ENCODE measurements at places on chromosomes 5 and 9.
A peak's percentile ranks its signal among the peaks of the same experiment; 100 is the strongest.

GRCh38 chr9:127549218-127549617 is 62.9 kb upstream of the STXBP1 start:
- no peak for DNase-seq

DNA sequence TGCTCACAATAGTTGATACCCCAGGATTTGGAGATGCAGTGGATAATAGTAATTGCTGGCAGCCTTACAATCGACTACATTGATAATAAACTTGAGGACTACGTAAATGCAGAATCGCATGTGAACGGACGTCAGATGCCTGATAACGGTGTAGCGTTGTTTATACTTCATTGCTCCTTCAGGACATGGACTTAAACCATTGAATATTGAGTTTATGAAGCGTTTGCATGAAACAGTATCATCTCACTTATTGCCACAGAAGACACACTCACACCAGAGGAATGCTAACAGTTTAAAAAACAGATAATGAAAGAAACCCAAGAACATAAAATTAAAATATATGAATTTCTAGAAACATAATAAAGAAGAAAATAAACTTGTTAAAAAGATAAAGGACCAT is 101.6 kb downstream of the GABBR2 start:
- no peak for DNase-seq

- no peak for DNase-seq
Observed at GRCh38 chr9:87954230-87954629, 20.1 kb downstream of the CDK20 start.

DNA sequence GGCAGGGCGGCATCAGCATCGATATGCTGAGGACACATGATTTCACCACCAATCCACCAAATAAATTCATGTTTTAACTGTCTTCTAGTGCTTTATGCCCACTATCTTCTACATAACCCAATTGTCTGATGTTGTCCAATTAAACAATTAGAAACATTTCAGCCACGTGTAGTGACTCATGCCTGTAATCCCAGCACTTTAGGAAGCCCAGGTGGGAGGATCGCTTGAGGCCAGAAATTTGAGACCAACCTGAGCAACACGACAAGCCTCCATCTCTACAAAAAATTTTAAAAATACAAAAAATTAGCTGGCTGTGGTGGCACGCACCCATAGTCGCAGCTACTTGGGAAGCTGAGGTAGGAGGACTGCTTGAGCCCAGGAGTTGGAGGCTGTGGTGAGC is 128.1 kb downstream of the MYO10 start:
- peak; percentile 39 for DNase-seq

DNA sequence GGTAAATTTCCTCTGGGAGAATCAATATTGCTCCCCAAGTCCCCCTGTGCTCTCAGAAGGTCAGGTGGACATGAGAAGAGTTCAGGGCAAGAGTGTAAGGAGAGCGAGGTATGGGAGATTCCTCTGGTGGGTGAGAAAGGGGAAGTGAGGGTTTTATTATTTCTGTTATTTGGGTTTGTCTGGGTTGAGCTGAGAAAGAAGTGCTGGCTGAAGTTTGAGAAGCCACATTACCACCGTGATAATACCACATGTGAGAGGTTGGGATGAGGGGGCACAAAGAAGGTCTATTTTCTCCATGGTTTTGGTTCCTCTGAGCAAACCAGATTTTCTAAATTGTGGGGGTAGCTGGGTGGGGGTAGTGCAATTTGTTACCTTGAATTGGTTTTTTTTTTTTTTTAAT is 350.4 kb downstream of the OSTF1 start:
- no peak for DNase-seq

GRCh38 chr9:113888976-113889375 is 12.9 kb downstream of the ZNF618 start:
- DNase-seq, result no peak

GRCh38 chr5:173094012-173094661 is 38.0 kb downstream of the CREBRF start:
- no peak for DNase-seq

Measured in SW480 (cell line).